ENCODE measurements at places on chromosomes 1 and 21. TPM values are rescaled to one million over a fixed set of nuclear protein-coding genes. Genes with fewer than 3 reads are reported as not detected.

Gene CRYAA
- total RNA-seq, result not detected

GRCh38 chr1:81690676-81691453 lies 109.9 kb upstream of the ADGRL2 start:
- no peak overlapping the region for H3K4me3 ChIP-seq
- H3K36me3 ChIP-seq, result no peaks in the 10 kb centered on the region
- no peaks in the 10 kb centered on the region for H3K27me3 ChIP-seq

GRCh38 chr1:24189528-24189927 lies 2.4 kb upstream of the IFNLR1 start:
- DNase-seq, result no peak
- no peaks in the 10 kb centered on the region for H3K36me3 ChIP-seq
- no peak overlapping the region for H3K4me3 ChIP-seq
- H3K4me1 ChIP-seq, result peaks cover 28% of the 10 kb centered on the region
- no peaks in the 10 kb centered on the region for H3K27me3 ChIP-seq

Gene IVL
- not detected for total RNA-seq

GRCh38 chr1:119565131-119565772 lies 58.2 kb downstream of the HSD3B1 start:
- H3K27me3 ChIP-seq, result no peaks in the 10 kb centered on the region
- H3K27ac ChIP-seq, result no peak overlapping the region
- no peaks in the 10 kb centered on the region for H3K4me1 ChIP-seq
- no peaks in the 10 kb centered on the region for H3K36me3 ChIP-seq
- DNase-seq, result no peak
- H3K4me3 ChIP-seq, result no peak overlapping the region

GRCh38 chr1:243851257-243851756 lies 1.3 kb upstream of the AKT3 start:
- peak overlapping the region; percentile 69 for H3K4me3 ChIP-seq
- H3K27ac ChIP-seq, result peak overlapping the region; percentile 85
- no peaks in the 10 kb centered on the region for H3K36me3 ChIP-seq

Gene AIM2
- total RNA-seq, result not detected

DNA sequence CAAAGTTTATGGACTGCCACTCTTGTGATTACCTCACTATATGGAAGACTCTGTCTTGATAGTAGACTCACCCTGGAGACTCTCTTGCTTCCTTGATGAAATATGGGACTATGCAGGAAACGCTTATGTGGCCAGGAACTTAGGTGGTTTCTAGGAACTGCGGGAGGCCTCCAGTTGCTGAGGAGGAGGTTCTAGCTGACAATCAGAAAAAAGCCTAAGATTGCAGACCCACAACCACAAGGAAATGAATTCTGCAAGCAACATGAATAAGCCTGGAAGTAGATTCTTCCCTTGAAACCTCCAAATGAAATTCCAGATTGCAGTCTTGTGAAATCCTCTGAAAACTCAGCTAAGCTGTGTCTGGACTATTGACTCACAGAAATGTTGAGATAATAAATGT lies 88.9 kb upstream of the COL11A1 start:
- no peaks in the 10 kb centered on the region for H3K36me3 ChIP-seq
- DNase-seq, result no peak
- no peak overlapping the region for H3K4me3 ChIP-seq
- H3K4me1 ChIP-seq, result no peaks in the 10 kb centered on the region
- H3K27me3 ChIP-seq, result no peaks in the 10 kb centered on the region

GRCh38 chr1:160030657-160031364 lies 979 bp downstream of the PIGM start:
- H3K36me3 ChIP-seq, result no peaks in the 10 kb centered on the region
- H3K27ac ChIP-seq, result peak overlapping the region; percentile 37

DNA sequence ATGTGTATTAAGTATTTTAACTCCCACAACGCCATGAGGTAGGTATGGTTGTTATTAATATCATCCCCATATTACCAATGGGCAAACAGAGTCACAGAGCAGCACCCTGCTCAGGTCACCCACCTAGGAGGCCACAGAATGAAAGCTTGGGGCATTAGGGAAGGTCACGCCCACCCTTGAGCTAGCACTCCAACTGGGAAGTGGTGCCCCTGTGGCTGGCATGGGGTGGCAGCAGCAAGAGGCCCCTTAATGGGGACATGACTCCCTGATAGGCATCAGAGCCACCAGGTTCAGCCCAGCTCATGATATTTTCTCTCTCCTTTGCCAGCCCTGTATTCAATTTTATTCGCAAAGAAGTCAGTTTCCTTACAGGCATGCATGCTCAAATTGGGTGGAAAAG lies 90.6 kb downstream of the DMRTB1 start:
- H3K4me1 ChIP-seq, result no peaks in the 10 kb centered on the region
- no peak overlapping the region for H3K4me3 ChIP-seq
- H3K36me3 ChIP-seq, result no peaks in the 10 kb centered on the region

Gene THEM5
- not detected for total RNA-seq

GRCh38 chr1:42529724-42530181 lies 66.7 kb downstream of the CCDC30 start:
- H3K4me3 ChIP-seq, result no peak overlapping the region
- DNase-seq, result peak; percentile 44
- H3K36me3 ChIP-seq, result no peaks in the 10 kb centered on the region
- peaks cover 4% of the 10 kb centered on the region for H3K4me1 ChIP-seq

Gene MANEAL
- total RNA-seq, result 13.1 TPM

Gene TAL1
- not detected for total RNA-seq

Gene PROK1
- total RNA-seq, result not detected

Measured in PC-9 (cell line).